Caki2 (cell line): ENCODE measurements at places on chromosomes 4 and X.

GRCh38 chrX:53089224-53089842, 4.6 kb upstream of the KANTR start:
- peak; percentile 29 for DNase-seq

DNA sequence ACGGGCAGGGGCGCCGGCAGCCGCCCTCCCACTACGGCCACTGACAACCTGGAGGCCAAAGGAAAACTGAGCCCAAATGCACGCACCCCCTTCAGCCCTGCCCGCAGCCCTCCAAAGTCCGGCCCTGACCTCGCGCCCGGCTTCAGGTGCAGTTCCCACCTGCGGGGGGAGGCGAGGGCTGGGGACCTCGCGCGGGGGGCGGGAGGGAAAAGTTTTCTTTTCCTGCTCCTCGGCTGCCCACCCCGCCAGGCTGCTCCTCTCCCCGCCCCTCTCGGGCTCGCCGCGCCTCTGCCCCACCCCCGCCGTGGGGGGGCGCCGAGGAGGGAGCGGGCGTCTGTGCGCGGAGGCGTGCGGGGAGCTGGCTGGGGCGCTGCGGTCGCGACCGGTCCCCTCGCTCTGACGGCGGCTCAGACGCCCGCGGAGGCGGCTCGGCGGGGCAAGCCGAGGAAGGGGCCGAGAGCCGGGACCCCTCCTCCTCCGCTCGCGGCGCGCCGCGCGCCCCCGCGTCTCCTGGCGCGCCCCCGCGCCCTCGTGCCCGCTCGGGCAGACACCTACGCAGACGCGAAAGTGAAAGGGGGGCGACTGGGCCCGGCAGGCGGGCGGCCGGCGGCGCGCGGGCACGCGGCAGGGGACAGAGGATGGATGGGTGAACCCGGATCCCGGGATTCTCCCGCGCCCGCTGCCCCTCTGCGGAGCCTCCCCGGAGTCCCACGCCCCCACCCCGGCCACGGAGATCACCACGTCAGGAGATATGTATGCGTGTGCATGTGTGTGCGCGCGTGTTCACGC, 3.1 kb upstream of the NR3C2 start:
- peak; percentile 55 for DNase-seq

DNA sequence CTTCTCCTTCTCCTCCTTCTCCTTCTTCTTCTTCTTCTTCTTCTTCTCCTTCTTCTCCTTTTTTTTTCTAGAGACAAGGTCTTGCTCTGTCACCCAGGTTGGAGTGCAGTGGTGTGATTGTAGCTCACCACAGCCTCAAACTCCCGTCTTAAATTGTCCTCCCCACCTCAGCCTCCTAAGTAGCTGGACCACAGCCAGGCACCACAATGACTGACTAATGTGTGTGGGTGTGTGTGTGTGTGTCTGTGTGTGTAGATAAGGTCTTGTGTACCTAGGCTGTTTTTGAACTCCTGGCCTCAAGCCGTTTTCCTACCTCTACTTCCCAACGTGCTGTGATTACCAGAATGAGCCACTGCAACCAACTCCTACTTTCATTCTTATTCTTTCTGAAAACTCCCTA, 390.9 kb downstream of the ADAM29 start:
- no peak for DNase-seq

DNA sequence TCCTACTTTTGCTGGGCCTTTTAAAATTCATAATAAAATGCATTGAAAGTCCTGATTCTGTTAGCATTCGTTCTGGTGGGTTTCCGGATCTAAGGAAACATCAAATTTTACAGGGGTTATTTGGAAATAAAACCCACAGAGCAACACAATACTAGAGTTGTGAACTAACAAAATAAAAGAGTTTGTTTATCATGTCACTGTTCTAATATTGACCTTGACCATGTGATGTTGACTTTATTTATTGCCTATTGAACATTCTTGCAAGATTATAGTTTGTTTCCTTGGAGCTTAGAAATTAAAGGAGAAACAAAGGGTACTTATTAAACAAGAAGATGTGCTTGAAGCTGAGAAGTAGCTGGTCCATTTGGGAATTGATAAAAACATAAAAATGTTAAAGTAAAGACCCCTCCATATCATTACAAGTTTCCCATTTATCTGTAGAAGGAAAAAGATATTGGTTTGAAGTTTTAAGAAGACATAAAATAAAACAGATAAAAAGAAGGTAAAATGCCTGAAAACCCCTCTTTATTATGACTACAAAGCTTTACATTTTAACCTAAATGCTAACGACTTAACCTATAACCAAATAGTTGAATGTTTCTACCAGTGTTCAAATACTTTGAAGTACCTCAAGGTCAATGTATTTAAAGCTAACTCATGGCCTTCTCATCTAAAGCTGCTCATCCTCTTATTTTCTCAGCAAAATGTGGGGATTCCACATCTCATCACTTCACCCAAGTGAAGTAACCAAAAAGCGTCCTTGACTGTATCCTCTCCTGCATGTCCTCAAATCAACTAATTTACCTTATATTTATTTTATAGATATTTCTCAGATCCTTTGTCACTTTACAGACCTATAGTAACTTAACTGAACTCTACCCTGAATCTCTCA, 179.6 kb downstream of the GASK1B start:
- no peak for DNase-seq

DNA sequence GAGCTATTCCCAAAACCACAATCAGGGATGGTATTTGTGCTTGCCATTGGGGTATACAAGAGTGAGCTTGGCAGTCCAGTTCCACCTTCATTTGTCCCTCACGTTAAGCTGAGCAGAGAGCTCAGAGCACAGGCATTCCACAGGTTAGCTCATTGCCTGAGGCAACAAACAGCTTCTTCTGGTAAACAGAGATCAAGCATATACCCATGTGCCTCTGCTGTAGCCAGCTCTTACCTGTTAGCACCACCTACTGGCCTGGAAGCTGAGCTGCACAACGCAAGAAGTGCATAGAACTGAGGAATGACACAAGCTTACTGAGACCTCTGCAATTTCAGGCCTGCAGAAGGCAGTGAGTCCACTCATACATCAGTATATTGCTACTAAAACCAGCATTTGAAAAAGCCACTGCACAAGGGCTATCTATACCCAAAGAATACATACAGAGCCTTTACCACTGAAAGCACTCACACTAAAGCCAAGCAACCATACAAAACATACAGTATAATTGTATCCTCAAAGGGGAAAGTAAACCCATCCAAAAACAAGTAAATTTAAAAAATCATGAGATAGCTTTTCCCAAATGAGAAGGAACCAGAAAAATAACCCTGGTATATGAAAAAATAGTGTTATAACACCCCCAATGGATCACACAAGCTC, 258.3 kb upstream of the GABRA2 start:
- peak; percentile 19 for DNase-seq

DNA sequence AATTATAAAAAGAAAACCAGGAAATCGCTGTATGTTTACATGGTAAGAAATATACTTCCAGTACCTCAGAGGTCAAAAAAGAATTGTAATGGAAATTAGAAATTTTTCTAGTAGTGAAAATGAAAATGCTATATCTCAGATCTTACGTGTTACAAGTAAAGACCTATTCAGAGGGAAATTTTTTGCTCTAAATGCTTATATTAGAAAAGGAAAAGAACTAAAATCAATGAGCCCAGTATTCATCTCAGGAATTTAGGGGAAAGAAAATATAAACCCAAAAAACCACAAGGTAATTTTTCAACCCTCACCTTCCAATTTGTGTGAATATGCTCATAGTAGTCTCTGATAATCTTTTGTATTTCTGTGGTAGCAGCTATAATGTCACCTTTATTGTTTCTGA, 145.6 kb downstream of the RAP1GDS1 start:
- DNase-seq = no peak
